ENCODE measurements at places on chromosomes 5 and 9. TPM values are rescaled to one million over a fixed set of nuclear protein-coding genes. Genes with fewer than 3 reads are reported as not detected.

BAAT gene
- under 0.01 TPM for total RNA-seq

HTR1A gene
- not detected for total RNA-seq

FGF18 gene
- total RNA-seq: not detected

CTNND2 gene
- total RNA-seq: not detected

SAPCD2 gene
- total RNA-seq: 21.9 TPM

PCDHGA4 gene
- total RNA-seq: 1.0 TPM

PNPLA7 gene
- total RNA-seq: 0.50 TPM

ADGRV1 gene
- 0.17 TPM for total RNA-seq

RABGAP1 gene
- total RNA-seq: 7.6 TPM

TNFSF8 gene
- total RNA-seq: not detected

SPATA6L gene
- under 0.01 TPM for total RNA-seq

CATSPER3 gene
- total RNA-seq: 0.30 TPM

TLX3 gene
- not detected for total RNA-seq

SRD5A1 gene
- 9.1 TPM for total RNA-seq

ZNF658 gene
- total RNA-seq: 2.2 TPM

TSSK1B gene
- total RNA-seq: not detected

GARIN3 gene
- not detected for total RNA-seq

F2RL2 gene
- total RNA-seq: 8.3 TPM

ELAVL2 gene
- not detected for total RNA-seq

PCDHGB1 gene
- total RNA-seq: 0.30 TPM

IFNA13 gene
- not detected for total RNA-seq

SLC6A18 gene
- total RNA-seq: not detected

NR2F1 gene
- total RNA-seq: 95.8 TPM

IFNK gene
- not detected for total RNA-seq

NEUROG1 gene
- total RNA-seq: not detected

PRRX2 gene
- 14.9 TPM for total RNA-seq

C8G gene
- not detected for total RNA-seq

TMEM174 gene
- total RNA-seq: not detected

RMRP gene
- 46,048 TPM for total RNA-seq

PRDM9 gene
- total RNA-seq: not detected

RBM22 gene
- 29.1 TPM for total RNA-seq

OR1J2 gene
- total RNA-seq: not detected

GABRG2 gene
- not detected for total RNA-seq

DDX46 gene
- total RNA-seq: 15.1 TPM

SLC27A4 gene
- 20.7 TPM for total RNA-seq

CNTLN gene
- total RNA-seq: 5.9 TPM

N4BP3 gene
- 0.34 TPM for total RNA-seq

CAMK2A gene
- 0.45 TPM for total RNA-seq
